GM12865 (cell line): ENCODE measurements at places on chromosomes 4 and X.

- DNase-seq = no peak
Measured at GRCh38 chr4:28788929-28789490, 1928.4 kb downstream of the STIM2 start.

- no peak for DNase-seq
Measured at GRCh38 chr4:73193659-73194058, 64.9 kb downstream of the ANKRD17 start.

DNA sequence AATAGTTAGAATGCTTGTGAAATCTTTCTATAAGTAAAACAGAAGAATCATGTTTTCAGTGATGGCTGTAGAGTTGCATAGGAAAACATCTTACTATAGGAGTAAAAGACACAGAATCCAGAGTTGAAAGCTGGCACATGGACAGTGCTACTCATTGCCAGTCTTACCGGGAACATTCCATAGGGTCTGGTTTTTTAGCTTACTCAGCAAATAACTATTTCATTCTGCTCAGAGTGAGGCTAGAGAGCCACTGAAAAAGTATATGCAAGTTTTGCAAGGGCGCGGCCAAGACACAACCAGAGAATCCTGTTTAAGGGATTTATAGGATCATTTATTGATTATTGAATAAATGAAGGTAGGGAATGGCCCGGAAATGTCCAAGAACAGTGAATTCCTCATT is 60.3 kb downstream of the MTHFD2L start:
- DNase-seq = no peak

- no peak for DNase-seq
Measured at GRCh38 chr4:19382993-19383756, 868.5 kb upstream of the SLIT2 start.

DNA sequence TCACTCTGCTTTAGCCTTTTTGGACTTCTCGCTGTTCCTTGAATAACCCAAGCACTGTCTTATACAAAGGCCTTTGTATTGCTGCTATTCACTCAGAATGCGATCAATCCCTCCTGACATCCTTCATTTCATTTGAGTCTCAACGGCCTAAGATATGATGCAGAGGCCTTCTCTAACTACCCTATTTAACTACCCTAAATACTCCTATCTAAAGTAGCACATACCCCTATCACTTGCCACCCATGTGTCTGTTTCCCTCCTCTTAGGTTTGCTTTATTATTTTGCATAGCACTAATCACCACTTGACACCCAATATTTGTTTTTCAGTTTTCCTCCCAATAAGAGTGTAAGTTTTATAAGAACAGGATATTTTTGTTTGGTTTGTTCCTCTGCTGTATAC is 42.3 kb upstream of the ACSL4 start:
- DNase-seq = no peak

DNA sequence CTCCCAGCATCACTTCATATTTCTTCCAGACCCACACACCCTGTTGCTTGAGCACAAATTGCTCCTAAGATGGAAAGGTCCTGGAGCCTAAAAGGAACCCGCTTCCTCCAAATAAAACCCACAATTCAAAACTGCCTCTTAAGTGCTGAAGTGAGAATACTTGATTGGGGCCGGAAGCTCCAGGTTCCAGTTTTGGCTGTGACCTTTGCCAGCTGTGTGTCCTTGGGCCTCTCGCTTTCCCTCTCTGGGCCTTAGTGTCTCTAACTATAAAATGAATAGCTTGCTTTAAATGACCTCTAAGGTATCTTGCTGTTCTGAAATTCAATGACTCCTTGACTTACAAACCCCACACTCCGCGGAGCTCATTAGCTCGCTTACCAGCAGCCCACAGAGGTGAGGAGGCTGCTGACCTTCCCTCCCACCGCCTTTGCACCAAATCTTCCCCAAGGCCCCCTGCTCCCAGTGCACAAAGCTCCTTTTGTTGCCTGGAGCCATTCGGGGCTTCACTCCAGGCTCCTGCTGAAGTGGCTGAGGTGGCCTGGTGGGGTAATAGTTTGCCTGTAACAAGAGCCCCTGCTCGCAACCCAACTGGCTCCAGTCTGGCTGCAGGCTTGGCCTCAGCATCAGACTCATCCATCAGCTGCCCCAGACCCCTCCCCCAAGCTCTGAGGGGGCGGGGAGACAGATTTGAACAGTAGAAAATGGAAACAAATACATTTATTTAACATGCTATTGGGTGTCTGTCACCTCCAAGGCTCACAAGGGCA is 21.8 kb downstream of the STARD8 start:
- DNase-seq = no peak

GRCh38 chrX:77119706-77120105 is 327.5 kb upstream of the FGF16 start:
- DNase-seq = no peak

DNA sequence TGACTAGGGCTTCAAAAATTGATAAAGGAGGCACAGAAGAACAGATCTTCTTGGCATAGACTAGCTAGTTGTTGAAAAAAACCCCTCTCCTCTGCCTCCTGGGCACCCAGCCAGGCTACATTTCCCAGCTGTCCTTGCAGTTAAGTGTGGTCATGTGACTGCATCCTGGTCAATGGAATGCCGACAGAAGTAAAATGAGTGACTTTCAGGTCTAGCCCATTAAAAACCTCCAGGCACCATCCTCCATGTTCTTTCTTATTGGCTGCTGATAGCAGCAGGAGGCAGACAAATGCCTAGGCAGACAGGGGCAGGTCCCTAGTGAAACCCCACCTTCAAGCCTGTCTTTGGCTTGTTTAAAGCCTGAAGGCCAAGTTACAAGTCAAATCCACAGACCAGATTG is 35.3 kb downstream of the ATXN3L start:
- DNase-seq = no peak

DNA sequence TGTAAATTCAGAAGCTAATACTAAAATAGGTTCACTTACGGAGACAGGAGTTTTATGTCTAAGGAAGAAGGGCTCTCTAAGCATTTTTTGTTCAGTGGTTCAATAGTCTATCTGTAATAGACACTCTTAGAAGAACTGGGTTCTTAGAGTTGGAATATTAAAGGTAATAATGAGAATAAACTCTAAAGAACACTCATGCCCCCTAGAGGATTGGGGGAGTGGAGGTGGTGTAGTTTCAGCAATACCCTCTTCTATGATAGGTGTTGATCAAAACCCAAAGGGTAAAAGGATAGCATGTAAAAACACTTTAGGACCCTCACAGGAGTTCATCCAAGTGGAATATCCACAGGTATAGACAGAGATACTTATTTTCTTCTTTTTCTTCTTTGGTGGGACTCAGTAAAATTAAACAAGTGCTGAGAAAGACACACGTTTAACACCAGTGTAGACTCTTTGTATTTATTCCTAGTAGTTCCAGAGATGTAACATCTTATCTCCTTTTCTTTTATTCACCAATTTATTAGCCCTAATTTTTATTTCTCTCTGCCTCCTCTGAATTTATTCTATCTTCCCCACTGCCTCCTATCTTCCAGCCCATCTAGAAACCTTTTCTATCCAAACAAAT is 25.7 kb upstream of the MND1 start:
- DNase-seq = peak; percentile 45

- peak; percentile 7 for DNase-seq
Measured at GRCh38 chr4:80492761-80493160, 157.2 kb downstream of the CFAP299 start.

GRCh38 chr4:104211657-104212056 is 283.0 kb downstream of the CXXC4 start:
- DNase-seq = no peak

- no peak for DNase-seq
Measured at GRCh38 chrX:45449982-45450381, 249.3 kb upstream of the DIPK2B start.

GRCh38 chrX:78619834-78620233 is 39.3 kb downstream of the RTL3 start:
- DNase-seq = no peak

DNA sequence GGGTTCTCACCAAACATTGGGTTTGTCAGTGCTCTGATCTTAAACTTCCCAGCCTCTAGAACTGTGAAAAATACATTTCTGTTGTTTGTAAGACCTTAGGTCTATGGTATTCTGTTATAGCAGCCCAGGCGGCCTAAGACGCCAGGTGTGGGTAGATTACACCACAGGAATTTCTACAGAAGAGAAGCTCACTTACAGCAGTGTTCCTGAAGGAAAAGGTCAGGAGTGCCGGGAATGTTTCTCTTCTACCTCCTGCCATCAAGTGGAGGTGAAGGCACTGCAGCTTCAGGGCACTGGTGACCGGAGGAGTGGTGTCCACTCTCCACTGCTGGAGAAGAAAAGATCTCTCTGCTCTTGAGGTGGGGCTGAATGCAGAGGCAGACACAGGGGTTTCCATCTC is 45.7 kb downstream of the FHDC1 start:
- no peak for DNase-seq

- DNase-seq = no peak
Measured at GRCh38 chr4:34814266-34814665, 1430.0 kb downstream of the ARAP2 start.

GRCh38 chr4:3741217-3742011 is 24.8 kb upstream of the ADRA2C start:
- DNase-seq = no peak

DNA sequence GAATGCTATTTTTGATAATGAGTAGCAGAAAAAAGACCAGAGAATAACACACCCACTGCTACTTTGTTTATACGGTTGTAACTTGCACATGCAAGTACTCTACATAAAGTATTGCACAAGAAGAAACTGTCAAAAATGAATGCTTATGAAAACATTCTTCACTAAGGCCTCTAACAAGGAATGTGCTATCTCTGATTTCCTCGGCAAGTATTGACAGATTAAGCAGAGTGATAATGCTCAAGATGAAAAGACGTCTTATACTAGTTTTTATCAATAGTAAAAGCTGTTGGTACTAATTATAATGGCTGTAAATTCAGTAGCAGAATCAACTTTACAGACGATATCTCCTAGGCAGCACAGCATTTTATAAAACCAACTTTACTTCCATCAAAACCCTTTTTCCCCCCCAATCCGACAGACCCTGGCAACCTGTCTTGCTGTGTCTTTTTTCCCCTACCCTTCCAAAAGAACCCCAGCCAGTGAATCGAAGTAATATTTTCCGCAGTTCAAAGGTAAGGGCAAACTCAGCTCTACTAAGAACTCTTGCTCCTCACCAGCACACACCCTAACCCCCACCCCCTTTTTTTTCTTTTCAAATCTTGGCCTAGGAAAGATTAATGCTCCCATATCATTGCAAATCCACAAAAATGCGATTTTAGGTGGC is 1.5 kb downstream of the FRYL start:
- no peak for DNase-seq

- DNase-seq = no peak
Measured at GRCh38 chr4:11564021-11564420, 135.3 kb upstream of the HS3ST1 start.

- peak; percentile 54 for DNase-seq
Measured at GRCh38 chr4:51831133-51831532, 11.8 kb upstream of the DCUN1D4 start.

DNA sequence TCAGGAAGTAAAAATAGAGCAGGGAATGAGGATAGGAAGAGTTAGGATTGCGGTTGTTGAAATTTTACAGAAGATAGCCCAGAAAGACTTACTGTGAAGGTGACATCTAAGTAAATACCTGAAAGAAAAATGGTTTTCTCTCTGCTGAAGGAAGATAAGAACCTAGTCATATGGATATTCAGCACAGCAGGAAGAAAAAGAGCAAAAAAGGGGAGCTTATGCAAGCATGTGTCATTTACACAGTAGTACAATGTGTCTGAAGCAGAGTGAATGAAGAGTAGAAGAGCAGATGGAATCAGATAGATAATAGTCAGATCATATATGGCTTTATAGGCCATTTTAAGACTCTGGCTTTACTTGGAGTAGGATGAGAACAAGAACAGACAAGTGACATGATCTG is 126.9 kb upstream of the TENT5D start:
- DNase-seq = no peak

- no peak for DNase-seq
Measured at GRCh38 chr4:89305712-89306437, 1.7 kb downstream of the GPRIN3 start.

DNA sequence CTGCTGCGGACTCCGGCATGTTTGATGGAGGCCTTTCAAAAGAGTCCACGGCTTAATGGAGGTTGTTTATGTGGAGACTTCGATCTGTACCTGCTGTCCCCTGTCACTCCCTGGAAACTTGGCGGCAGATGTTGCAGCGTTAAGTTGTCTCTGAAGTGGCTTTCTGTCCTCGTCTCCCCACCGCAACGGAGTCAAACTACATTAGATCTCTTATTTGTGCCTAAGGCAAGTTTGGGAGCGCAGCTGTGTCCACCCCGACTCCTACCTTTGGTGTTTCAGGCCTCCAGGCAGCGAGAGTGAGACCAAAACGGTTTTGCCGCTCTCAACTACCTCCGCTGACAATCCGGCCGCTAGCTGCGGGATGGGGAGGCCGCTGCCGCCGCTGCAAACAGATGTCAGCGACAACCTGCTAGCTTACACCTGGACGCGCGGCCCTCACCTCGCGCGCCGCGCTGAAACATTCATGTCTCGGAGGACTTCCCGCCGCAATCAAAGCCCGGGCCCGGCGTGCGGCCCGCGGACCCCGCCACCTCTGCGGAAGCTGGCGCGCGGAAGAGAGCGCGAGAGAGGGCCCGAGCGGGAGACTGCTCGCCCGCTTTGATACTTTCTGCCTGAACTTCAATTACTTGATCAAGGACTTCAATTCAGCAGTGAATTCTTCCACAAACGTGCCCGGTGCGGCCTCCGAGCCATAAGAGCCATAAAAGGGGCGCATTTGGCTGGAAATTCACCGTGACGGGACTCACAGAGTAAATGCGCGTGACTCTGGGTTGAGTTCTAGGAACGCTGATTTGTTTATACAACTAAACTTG is 108.4 kb downstream of the ANTXR2 start:
- DNase-seq = no peak

- DNase-seq = no peak
Measured at GRCh38 chr4:52951016-52951415, 88.9 kb downstream of the RASL11B start.

DNA sequence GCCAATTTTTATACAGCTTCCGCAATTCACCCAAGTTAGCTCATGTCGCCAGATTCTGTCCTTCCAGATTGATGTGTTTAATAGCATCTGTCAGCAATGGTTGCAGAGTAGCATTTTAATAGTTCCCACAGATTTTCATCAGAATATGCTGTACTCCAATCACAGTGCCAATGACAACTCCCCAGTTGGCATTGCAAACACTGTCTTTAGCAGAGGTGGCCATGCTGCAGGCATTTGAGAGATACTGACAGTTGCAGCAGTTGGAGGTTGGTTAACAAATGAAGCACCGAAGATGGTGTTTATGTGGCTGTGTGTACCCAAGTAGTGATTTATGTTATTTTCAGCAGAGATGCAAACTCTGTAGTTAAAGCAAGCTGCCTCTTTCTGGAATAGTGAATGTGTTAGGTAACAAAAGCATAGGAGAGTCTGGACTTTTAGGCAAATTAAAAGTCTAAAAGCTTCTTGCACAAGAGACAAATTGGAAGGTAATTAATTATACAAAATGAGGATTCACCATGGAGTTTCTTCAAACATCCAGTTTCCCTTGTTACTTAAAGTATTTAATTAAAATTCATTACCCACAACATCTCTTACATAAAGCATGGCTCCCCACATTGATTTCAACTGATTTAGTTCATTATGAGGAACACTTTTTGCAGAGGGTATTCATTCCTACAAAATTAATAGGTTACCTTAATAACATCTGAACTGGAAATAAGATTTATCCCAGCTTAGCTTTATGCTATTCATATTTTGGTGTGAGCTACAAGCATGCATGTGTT is 65.2 kb downstream of the PARM1 start:
- no peak for DNase-seq
